Right lobe of liver (tissue), 6 donors: ENCODE measurements at places on chromosomes 5 and 9. TPM values are rescaled to one million over a fixed set of nuclear protein-coding genes. Genes with fewer than 3 reads are reported as not detected.

The TMC1 gene
- not detected for total RNA-seq

The LMAN2 gene
- 154 TPM for total RNA-seq

The SVEP1 gene
- total RNA-seq: 7.8 TPM

The FBXW2 gene
- 33.1 TPM for total RNA-seq

DNA sequence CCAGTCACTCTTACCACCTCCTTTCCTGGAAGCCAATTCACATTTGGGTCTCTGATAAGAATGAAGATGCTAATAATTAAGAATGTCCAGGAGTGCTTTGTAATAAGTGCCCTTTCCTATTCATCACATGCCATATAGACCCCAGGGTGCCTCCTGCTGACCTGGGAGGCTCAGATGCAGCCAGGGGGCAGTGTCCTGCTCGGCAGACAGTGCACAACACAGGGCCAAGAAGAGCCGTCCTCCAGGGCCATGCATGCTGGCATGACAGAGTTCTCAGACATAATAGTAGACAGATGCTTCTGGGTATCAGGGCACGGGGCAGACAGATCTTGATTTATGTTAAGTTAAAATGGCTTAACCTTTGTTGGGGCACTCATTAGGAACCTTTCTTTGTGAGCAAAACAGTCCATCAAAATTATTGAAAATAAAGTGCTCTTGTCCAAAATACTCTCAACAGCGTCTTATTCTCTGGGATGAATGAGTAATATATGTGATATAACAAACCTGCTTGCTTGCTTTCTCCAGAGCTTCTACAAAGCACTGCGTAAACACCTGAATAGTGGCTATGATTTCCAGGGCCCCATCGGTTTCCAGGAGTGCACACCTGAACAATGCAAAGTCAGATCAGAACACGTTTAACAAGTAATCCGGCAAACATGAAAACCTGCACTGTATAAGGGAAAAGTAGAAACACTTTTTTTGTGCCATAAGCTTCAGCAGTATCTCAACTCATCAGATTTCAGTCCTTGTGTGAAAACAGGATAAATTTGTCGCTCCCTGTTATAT is 192.7 kb downstream of the FANCC start:
- no peaks in the 10 kb centered on the region for H3K4me1 ChIP-seq
- H3K27ac ChIP-seq: no peak overlapping the region
- H3K4me3 ChIP-seq: no peak overlapping the region
- H3K27me3 ChIP-seq: no peaks in the 10 kb centered on the region
- no peaks in the 10 kb centered on the region for H3K36me3 ChIP-seq
- DNase-seq: no peak

DNA sequence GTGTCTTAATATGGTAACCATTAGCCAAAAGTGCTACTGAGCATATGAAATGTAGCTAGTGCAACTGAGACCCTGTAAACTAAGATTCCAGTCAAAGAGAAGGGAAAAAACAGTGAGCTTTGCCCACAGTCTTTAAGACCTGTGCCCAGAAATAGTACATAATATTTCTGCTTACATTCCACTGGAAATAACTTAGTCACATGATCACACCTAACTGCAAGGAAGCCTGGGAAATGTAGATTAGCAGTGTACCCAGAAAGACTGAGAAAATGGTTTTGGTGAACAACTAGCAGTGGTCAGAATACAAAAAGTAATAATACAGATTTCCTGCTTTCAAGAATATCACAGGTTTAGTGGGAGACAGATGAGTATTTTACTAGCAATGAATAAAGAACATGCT is 2.5 kb upstream of the CPLANE1 start:
- peaks cover 5% of the 10 kb centered on the region for H3K4me1 ChIP-seq
- no peak overlapping the region for H3K27ac ChIP-seq
- no peak for DNase-seq
- H3K4me3 ChIP-seq: no peak overlapping the region
- H3K36me3 ChIP-seq: no peaks in the 10 kb centered on the region

DNA sequence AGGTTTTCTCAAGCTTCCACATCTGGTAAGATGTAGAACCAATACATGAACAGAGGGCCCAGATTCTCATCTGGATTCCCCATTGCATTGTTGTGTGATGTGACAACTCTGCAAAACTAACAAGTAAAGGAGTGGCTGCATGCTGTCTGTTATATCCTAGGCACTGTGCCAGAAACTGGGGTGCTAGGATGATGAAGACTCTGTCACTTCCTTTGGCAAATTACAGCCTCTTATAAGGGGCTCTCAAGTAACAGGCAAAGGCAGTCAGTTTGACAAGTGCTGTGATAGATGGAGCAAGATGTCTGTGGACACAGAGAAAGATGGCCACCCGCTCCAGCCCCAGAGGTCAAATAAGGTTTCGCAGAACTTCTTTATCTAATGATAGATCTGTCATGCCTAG is 115.7 kb downstream of the PAPPA start:
- no peak overlapping the region for H3K27ac ChIP-seq
- H3K4me1 ChIP-seq: no peaks in the 10 kb centered on the region
- no peak for DNase-seq
- H3K27me3 ChIP-seq: no peaks in the 10 kb centered on the region

DNA sequence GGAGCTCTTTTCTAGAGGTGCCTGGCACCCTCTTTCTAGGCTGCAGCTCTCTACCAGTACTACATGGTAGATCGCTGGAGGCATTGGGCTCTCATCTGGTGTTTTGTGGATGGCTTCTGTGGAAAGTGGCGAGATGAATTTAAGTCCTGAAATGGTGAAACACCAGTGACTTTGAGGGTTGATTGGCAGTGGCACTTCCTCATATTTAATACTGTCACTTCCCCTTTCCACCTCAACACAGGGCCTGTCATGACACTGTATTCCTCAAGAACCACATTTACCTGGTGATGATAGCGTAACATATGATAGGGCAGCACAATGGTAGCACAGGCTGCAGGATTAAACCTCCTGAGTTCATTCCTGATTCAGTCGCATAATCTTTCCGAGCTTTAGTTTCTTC is 132.1 kb downstream of the KDM4C start:
- no peak overlapping the region for H3K4me3 ChIP-seq
- no peaks in the 10 kb centered on the region for H3K36me3 ChIP-seq
- no peak for DNase-seq
- H3K27ac ChIP-seq: no peak overlapping the region

DNA sequence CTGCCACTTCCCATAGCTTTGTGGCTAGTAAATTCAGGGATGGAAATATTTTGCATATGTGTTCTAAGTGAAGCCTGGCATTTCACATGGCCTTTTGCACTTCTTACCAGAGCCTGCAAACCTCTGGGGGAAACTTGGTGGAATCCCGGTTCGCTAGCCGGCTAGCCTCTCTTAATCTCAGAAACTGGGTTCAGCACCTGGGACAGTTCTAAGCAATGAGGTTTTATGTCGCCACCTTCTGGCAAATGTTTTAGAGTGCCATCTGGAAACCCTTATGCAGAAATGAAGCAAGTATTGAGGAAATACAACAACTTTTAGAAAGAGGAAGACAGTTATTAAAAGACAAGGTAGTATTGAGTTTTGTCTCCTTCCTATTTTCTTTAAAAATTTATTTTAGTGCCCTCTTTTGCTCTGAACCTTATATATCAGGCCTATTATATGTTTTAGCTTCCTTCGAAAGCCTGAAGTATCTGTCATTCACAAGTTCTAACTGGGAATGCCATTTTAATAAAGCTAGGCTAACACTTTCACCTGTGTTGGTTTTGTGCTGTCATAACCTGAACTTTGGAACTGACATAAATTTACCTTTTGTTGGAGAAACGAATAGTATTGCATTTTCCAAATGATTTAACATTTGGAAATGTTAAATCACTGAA is 963 bp upstream of the HTR1A start:
- H3K27me3 ChIP-seq: peaks cover 7% of the 10 kb centered on the region
- H3K36me3 ChIP-seq: no peaks in the 10 kb centered on the region
- H3K27ac ChIP-seq: no peak overlapping the region
- no peak overlapping the region for H3K4me3 ChIP-seq
- no peak for DNase-seq
- no peaks in the 10 kb centered on the region for H3K4me1 ChIP-seq

GRCh38 chr9:5095795-5096194 is 89.6 kb downstream of the INSL6 start:
- no peaks in the 10 kb centered on the region for H3K4me1 ChIP-seq
- no peak overlapping the region for H3K4me3 ChIP-seq
- H3K27ac ChIP-seq: no peak overlapping the region
- H3K36me3 ChIP-seq: no peaks in the 10 kb centered on the region
- H3K27me3 ChIP-seq: no peaks in the 10 kb centered on the region

DNA sequence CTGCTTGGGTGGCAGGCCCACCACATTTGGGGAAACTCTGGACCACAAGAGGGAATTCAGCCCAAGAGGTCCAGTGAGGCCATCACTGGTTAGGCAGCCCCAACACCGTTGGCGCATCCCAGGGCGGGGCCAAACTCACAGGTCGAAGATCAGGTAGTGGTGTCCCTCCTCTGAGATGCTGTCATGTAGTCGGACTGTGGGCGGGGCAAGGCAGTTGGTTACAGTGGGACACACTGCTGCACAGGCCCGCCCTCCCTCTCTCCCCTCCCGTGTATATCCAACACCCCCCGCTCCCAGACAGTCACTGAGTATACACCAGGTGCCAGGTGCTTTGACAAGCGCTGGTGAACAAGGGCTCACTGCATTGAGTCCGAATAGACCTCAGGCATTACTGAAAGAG is 32.1 kb downstream of the CAMK2A start:
- H3K27me3 ChIP-seq: no peaks in the 10 kb centered on the region
- no peak overlapping the region for H3K27ac ChIP-seq
- no peaks in the 10 kb centered on the region for H3K4me1 ChIP-seq
- no peak for DNase-seq
- H3K36me3 ChIP-seq: no peaks in the 10 kb centered on the region

GRCh38 chr9:134605966-134606357 is 35.6 kb upstream of the COL5A1 start:
- no peaks in the 10 kb centered on the region for H3K4me1 ChIP-seq
- DNase-seq: no peak
- H3K36me3 ChIP-seq: no peaks in the 10 kb centered on the region
- H3K27me3 ChIP-seq: no peaks in the 10 kb centered on the region
- no peak overlapping the region for H3K4me3 ChIP-seq
- no peak overlapping the region for H3K27ac ChIP-seq

DNA sequence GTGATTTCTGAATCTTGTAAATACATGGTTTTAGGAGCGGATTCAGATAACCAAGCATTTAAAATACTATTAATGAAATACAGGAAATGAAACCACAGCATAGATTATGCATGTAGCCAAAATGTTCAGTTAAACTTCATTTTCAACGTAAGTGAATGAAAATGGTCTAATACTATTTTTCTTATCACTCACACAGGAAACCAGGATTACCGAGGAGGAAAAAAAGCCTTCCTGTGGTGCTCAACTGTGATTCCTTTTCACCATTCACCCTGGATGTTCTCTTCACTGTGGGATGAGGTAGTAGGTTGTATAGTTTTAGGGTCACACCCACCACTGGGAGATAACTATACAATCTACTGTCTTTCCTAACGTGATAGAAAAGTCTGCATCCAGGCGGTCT is 83.4 kb upstream of the ZNF169 start:
- peaks cover 26% of the 10 kb centered on the region for H3K4me1 ChIP-seq
- H3K4me3 ChIP-seq: no peak overlapping the region
- DNase-seq: no peak
- H3K27me3 ChIP-seq: no peaks in the 10 kb centered on the region
- no peak overlapping the region for H3K27ac ChIP-seq
- no peaks in the 10 kb centered on the region for H3K36me3 ChIP-seq

DNA sequence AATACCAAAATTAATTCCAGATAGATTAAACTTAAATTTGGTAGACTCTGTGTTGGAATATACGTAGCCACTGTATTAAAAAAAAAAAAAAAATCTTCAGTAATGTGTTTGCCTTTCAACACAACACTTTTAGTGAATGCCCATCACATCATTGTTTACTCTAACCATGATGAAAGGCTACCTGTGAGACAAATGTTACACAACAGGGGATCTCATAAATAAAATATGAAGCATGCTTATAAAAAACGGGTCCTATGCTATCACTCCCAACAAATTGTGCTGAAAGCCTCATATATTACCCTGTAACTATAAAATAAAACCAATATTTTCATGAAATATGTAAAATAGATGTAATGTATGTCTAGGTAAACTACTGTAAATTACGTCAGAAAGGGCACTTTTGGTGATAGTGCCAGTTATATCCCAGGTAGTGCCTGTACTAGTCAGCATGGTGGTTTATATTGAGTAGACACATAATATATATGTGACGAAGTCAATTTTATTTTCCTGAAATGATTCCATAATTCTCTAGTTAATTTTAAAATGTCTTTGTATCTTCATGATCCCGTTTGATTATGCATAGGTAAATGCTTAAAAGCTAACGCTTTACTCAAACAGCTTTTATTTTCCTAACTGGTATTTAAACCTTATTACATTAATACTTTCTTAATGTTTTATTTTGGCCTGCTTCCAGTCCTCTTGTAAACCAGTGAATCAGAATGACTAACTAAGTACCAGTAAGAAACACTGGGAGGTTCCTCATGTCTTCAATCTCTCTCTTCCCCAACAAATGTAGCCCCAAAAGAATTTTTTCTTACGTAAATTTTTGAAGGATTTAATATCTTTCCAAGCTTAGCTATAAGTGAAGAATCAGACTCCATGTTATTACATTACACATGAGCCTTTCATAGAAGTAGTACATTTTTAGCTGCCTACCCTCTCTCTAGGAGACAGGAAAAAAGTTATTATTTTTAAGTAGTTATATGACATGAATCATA is 420.3 kb downstream of the GABRG2 start:
- no peaks in the 10 kb centered on the region for H3K4me1 ChIP-seq
- no peaks in the 10 kb centered on the region for H3K36me3 ChIP-seq
- no peak overlapping the region for H3K4me3 ChIP-seq
- H3K27me3 ChIP-seq: no peaks in the 10 kb centered on the region
